ENCODE measurements at places on chromosomes 5 and 9.

- no peak for DNase-seq
Observed at GRCh38 chr5:141722266-141722665, 40.2 kb upstream of the ARAP3 start.

GRCh38 chr5:36669015-36669651, 62.7 kb downstream of the SLC1A3 start:
- DNase-seq, result no peak

DNA sequence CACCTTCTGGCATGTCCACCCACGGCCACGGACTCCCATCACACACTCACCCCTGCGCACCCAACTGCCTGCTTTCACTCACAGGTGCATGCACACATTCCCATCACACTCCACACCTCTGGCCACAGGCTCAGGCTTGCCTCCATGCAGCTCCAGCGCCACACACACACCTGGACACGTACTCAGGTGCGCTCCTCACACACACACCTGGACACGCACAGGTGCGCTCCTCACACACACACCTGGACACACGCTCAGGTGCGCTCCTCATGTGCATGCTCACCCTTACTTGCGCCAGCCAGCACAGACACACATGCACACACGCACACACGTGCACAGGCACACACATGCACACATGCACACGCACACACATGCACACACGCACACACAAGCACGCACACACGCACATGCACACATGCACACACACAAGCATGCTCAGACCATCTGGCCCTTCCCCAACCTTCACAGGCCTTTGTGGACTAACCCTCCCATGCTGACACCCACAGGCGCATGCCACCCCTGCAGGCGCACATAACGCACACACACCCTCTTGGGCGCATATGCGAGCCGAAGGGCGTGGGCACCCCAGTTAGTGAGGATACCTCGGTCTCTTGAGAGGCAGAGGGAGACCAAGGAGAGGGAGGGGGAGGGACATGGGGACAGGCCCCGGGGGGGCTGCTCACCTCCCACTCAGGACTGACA, 8.3 kb downstream of the GRIN1 start:
- DNase-seq, result no peak

- DNase-seq, result no peak
Observed at GRCh38 chr5:6788439-6788838, 75.2 kb downstream of the TENT4A start.
